ENCODE measurements at places on chromosomes 6 and 20.

- DNase-seq = no peak
Observed at GRCh38 chr6:151497905-151498304, 4.1 kb downstream of the CCDC170 start.

GRCh38 chr6:143205991-143206390 lies 145.3 kb downstream of the AIG1 start:
- no peak for DNase-seq

DNA sequence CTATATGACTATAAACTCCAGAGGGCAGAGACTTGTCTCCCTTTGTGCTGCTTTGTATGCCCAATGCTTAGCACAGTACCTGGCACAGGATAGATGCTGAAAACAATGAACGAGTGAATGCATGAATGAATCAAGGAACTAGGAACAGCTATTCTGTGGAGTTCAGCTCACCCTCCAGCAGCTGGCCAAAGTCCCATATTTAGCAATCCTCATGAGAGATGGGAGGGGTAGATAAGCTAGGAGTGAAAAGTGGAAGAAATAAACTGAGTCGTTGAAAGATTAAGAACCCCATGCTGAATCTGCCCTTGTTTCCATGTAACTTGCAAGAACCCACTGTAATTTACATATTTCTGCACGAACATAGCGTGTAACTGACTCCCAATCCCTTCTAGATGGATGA lies 106.5 kb downstream of the MAFB start:
- no peak for DNase-seq

- peak; percentile 40 for DNase-seq
Observed at GRCh38 chr20:60057123-60057865, 99.1 kb downstream of the CDH26 start.

DNA sequence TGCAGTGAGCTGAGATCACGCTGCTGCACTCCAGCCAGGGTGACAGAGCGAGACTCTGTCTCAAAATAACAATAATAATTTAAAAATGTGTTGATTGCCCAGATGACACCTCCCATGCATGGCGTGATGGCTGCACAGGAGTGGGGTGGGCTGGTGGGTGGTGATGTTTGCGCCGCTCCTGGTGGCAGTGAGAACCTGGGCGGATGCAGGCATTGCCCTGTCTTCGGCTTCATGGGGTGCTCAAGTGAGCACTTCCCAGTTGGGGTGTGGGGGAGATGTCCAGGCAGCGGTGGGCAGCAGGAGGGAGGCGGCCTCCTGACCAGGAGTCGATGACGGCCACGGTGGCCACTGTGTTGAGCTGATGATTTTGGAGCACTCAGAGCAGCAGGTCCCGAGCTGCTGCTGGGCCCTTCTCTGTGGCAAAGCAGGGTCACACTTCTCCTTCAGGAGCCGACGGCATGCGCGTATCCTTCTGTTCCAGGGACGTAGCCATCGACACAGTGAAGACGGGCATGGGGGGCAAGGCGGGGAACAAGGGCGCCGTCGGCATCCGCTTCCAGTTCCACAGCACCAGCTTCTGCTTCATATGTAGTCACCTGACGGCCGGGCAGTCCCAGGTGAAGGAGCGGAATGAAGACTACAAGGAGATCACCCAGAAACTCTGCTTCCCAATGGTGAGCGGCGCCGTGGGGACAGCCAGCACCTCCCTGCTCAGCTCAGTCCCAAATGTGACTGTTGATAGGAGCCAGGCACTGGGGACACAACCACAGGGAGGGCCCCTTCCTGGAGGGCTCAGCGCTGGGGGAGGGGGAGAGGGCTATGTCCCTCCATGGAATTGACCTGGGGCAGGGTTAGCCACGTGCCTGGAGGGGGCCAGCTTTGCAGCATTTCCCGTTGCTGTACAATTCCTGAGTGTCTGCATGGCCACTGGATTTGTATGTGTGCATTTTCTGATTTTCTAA lies 89.7 kb downstream of the SYNJ2 start:
- no peak for DNase-seq

DNA sequence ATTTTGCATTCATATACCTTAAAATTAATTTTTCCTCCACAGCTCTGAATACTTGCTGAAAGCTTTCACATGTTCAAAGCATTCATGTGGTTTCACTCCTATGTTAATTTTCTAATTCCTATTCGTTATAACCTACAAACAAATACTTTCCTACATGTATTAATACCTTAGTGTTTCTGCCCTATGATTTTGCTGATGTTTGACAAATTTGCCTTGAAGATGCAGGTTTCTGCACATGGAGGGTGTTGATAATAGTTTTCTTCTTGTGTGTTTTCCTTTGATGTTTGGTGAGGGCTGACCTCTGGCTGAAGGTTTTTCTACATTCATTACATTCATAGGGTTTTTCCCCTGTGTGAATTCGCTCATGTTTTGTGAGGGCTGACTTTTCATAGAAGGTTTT lies 49.3 kb upstream of the ELMO2 start:
- DNase-seq = no peak

DNA sequence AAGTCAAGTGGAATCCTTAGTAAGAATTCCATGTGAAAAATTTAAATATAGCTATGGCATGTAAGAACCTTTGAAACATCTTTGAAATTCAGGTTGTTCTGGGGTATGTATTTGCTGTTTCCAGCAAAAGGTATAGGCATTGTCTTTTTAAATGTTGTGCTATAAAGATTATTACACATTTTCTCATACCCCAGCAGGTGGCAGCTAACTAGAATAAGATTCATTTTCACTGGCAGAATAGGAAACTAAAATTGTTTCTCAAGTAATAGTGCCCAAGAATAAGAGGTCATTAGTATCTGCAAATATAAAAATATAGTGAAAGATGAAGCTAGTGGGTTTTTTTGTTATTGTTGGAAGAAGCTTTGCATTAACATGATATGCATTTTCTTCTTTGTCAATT lies 1.8 kb downstream of the GRIK2 start:
- no peak for DNase-seq

DNA sequence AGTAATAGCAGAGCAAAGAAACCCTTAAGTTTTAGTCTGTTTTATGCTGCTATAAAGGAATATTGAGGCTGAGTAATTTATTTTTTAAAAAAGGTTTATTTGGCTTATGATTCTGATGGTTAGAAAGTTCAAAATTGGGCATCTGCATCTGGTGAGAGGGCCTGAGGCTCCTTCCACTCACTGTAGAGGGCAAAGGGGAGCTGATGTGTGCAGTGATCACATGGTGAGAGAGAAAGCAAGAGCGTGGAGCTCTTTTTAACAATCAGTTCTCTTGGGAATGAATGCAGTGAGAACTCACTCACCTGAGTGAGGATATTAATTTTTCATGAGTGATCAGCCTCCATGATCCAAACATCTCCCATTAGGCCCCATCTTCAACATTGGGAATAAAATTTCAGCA lies 36.4 kb upstream of the SAMD3 start:
- no peak for DNase-seq

GRCh38 chr6:7213416-7213815 lies 99.6 kb downstream of the SSR1 start:
- no peak for DNase-seq

DNA sequence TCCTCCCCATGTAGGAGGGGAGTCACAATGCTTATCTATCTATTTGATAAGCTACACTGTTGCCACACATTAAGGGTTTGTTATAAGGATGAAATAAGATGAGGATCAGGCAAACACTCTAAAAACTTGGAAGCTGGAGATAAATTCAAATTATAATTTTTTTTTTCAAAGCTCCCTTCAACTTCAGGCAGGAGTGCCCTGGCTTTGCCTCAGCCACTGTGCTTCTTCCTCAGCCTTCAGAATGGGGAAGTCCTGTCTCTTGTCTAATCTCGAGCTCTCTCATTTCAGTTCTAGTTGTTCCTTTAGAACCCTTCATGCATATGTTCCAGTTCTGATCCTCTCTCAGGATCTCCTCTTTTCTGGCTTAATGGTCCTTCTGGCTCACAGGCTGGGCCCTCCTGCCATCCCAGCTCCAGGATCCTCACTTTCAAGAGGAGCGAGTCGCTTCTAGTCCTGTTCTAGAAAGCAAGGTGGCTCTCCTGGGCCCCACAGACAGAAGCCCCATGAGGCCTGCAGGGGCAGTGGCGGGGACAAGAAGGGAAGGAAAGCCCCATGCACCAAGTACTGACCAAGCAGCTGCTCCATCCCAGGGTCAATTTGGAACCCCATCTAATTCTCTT lies 164.3 kb downstream of the VEGFA start:
- no peak for DNase-seq

DNA sequence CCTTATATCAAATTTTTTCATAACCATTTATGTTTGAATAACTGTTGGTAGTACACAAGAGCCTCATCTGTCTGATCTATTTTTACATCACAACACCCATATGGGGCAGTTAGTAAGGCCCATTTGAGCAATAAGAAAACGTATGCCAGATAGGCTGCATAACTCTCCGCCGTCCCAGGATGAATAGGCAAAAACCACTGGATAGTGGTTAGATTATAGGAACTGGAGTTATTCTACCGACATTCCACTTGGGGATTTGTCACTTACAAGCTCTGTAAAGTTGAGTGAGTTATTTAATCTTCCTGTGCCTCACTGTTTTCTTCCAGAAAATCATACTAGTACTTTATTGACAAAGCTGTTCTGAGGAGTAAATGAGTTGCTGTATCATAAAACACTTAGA lies 881.9 kb downstream of the QKI start:
- no peak for DNase-seq

DNA sequence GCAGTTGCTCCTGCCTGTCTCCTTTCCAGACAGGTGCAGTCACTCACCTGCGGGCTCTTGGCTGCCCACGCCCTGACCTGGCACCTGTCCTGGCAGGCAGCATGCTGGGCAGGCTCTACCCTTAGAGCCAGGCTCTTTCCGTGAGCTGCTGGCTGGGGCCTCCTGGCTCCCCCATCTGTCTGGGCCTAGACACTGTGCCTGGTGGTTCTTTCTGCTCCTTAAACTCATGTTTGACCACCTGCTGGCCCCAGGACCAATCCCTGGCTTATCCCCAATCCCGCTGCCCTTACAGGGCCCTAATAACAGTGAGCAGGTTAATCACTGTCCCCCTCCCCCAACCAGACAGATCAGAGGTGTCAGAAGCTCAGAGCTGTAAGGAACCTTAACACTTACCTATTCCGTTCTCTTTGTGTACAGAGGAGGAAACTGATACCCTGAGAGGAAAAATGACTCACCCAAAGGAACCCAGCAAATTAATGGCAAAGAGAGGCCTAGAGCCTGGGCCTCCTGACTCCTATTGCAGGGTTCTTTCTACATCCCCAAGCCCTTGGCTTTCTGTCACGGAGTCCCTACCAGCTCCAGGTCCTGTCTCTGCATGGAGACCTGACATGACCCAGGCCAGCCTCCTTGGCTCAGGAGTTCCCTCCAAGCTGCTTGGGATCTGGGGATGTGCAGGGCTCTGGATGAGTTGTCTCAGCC lies 54.7 kb downstream of the RAB44 start:
- DNase-seq = no peak

DNA sequence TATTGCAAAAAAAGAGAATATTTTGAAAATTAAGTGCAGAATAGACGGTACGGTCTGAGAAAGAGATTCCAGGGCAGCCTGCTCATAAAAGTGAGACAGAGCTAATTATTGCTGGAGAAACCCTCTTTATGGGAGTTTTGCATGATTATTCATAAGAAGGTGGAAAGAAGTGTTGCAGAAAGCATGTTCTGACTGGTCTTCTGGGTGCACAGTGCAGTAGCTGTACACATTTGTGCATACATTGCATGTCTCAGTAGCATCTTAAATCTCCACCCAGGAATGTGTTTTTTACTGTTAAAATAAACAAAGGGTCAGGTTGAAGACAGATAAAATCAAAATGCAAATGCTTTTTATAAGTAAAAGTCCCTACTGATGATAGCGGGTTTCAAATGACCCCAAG lies 1813.6 kb upstream of the DEFB115 start:
- no peak for DNase-seq

- DNase-seq = no peak
Observed at GRCh38 chr6:37038292-37039198, 33.1 kb downstream of the FGD2 start.

GRCh38 chr6:149924933-149925252 lies 2.0 kb upstream of the RAET1G start:
- DNase-seq = no peak

GRCh38 chr6:89599727-89600126 lies 38.8 kb downstream of the LYRM2 start:
- DNase-seq = no peak

GRCh38 chr6:36958775-36959554 lies 4.4 kb downstream of the PI16 start:
- DNase-seq = no peak

DNA sequence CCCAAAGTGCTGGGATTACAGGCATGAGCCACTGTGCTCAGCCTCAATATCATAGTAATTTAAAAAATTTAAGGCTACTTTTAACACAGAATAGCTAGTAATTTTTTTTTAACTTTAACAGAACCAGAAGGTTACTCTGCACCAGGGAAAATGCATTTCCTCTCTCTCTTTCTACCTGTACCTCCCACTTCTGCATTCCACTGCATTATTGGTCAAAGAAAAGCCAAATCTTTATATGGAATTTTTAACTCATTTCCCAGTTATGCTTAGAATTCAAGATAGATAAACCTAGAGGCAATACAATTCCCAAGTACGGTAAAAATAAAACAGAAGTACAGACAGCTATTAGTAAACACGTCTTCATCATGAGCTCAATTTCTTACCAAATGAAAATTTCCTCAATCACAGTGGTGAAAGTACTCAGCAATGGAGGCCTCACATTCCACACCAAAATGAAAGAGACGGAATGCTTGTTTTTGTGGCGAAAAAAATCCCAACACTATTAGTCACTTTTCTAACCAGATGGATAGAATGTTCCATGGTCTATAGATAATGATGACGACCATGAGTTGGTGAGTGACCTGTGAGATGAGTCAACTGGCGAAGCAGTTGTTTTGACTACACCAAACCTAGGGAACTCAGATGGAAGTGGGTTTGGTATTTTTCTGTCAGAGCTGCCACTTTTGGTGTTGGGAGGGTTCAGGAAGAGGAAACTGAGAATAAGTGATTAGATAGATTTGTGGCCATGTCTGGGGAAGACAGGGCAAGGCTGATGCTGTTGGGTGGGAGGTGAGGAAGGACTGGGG lies 104.7 kb upstream of the SGK1 start:
- no peak for DNase-seq

GRCh38 chr6:142474531-142475289 lies 172.9 kb downstream of the ADGRG6 start:
- DNase-seq = no peak

DNA sequence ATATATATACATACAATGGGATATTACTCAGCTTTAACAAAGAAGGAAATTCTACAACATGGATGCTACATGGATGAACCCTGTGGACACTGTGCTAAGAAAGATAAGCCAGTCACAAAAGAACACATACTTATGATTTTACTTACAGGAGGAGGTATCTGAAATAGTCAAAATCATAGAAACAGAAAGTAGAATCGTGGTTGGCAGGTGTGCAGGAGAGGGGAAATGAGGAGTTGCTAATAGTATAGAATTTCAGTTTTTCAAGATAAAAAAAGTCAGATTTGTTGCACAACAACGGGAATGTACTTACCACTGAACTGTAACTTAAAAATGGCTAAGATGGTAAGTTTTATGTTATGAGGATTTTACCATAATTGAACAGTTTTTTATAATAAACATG lies 706.3 kb downstream of the TFAP2A start:
- no peak for DNase-seq

DNA sequence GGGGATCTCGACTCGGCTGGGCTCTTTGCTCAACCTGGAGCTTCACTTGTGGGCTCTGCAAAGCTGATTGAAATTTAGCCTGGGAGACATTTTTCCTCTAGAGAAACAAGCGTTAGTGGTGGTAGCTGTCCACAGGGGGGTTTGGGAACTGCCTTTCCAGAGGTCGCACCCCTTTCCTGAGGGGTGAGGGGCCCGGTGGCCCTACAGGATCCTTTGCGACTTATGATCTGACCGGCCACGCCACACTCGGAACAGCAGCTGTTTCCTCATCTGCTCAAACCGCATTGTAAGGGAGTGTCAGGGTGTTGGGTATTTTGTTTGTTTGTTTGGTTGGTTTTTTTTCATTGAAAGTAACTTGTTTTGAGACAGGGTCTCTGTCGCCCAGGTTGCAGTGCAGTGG lies 21.0 kb downstream of the PNLDC1 start:
- DNase-seq = no peak
